ENCODE measurements at places on chromosomes 5 and 9.

DNA sequence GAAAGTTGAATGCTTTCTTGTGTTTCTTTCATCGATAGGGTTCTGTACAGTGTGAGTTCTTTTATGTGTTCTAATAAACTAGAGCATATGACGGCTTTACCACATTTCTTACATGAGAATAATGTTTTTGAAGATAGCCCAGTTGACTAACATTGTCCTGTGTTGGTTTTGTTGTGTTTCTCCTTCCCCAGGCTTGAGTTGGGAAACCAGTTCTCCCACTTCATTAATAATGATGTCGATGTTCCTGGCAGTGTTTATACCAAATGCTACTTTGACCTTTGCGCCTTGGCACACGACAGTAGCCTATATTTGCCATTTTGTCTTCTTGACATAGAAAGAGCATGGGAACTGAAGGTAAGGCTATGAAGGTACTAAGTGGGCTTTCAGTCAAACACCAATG lies 14.4 kb upstream of the ZNF782 start:
- no peak for DNase-seq

GRCh38 chr9:81902626-81903025 lies 25.6 kb upstream of the SPATA31D4 start:
- DNase-seq = no peak

GRCh38 chr5:105632043-105632442 lies 2038.7 kb downstream of the EFNA5 start:
- no peak for DNase-seq

GRCh38 chr5:68409259-68409658 lies 193.7 kb downstream of the PIK3R1 start:
- no peak for DNase-seq

- DNase-seq = peak; percentile 37
Observed at GRCh38 chr5:138138949-138139780, at the start of gene NME5. TSS of gene NME5 (minus strand) at chr5:138139428. CDS start at chr5:138138780, 648 bp downstream.

- no peak for DNase-seq
Observed at GRCh38 chr9:123113185-123113584, 79.7 kb downstream of the GPR21 start.

GRCh38 chr5:148620696-148621095 lies 33.6 kb downstream of the HTR4 start:
- DNase-seq = no peak

DNA sequence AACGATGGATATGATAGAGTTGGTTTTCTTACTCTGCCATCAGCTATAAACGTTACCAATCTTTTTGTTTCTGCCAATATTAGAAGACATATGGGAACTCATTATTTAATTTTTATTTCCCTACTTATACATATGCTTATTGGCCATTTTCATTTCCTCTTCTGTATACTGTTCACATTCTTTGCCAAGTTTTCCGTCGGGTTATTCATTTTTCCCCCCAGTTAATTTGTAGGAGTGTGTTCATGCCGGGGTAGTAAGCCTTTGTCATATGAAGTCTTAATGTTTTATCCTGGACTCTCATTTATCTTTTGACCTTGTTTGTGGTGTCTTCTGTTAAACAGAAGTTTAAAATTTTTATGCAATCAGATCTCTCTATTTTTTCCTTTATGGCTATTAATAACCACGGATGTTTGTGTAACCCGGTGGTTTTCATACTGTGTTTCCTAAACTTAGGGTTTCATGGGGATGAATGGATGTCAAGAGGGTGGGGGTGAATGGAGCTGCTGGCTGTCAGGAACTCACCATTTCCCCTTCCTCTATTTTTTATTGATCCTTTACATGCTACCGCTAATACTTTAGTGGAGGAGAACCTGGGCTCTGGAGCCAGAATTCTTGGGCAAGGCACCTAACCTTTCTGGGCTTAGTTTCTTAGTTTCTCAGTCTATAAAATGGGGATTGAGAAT lies 42.5 kb upstream of the PPARGC1B start:
- no peak for DNase-seq

DNA sequence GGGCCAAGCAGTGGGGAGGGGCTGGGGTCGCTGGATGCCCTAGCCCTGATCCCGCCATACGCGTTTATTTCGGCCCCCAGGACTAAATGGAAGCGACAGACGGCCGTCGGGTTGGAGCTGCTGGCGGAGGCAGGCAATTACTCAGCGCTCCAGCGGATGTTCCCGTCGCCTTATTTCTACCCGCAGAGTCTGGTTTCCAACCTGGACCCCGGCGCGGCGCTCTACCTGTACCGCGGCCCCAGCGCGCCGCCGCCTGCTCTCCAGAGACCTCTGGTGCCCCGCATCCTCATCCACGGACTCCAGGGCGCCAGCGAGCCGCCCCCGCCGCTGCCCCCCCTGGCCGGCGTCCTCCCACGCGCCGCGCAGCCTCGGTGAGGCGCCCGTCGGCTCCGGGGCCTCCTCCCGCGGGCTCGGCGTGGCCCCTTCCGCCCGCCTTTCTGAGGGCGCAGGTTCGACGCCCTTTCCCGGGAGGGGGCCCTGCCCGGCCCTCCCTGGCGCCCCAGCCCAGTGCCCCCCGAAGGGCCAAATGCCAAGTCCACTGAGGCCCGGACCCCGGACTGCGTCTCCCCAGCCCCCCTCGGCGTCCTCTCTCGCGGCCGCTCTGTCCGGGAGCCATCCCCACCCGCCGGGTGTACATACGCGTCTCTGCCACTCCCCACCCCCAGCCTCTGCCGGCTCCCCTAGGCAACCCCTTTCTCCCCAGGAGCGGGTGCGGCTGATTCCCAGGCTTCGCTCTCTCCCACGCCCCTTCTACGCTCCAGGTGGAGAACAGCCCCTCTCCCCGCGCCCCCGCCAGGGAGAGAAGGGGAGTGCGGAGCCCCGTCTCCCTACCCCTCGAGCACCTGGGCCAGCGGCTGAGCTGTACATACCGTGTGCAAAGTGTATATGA lies 7.0 kb downstream of the BARHL1 start:
- DNase-seq = no peak

GRCh38 chr9:9729082-9729481 lies 883.7 kb downstream of the PTPRD start:
- DNase-seq = no peak

GRCh38 chr9:123040801-123041200 lies 7.3 kb downstream of the GPR21 start:
- DNase-seq = no peak

DNA sequence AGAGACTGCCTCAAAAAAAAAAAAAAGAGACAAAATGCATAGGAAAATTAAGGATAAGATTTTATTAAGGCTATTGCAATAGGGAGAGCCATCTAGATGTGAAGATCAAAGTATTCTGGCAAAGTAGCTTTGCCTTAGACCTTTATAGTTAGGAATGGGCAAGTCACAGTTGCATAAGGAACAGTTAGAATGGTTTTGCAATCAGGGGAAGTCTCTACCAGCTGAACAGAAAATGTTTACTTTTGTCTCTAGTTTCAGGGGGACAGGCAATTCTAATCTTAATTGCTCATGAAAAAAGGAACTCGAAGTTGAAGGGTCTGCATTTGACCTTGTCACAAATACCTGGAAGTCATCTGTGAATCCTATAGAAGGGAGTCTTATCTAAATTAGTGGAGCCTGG lies 13.1 kb upstream of the ATP6V1G1 start:
- DNase-seq = peak; percentile 71

DNA sequence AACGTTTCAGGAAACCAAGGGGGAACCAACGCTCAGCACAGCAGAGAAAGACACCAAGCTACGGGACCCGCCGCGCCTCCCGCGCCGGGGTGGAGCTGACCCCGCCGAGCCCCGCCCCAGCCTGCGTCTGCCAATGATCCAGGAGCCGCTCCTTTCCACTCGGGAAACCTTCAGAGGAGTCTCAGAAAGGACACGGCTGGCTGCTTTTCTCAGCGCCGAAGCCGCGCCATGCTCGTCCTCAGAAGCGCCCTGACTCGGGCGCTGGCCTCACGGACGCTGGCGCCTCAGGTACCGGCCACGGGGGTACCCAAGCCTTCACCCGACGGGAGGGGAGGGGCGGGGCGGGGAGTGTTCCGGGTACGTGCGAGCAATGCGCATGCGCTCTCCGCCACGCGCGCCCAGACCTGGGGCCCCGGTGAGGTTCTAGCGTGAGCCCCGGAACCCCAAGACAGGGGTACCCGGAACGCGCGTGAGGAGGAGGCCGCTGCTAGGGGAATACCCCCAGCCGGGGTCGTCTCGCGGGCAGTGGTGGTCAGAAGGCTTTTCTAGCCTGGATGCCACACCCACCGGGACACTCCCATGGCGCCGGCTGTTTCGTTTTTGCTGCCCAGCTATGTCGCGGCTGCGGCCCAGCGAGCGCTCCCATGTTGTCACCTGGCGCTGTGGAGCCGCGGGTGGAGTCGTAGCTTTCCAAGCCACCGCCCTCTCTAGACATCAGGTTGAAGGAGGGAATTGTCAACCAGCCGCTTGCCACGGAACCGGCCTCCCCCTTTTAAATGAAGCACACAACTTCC lies at the start of gene NIPSNAP3A:
Gene NIPSNAP3A (plus strand): TSS at position 119 of the 794 bp plus-strand sequence. CDS start 110 bp downstream, at position 229.
- DNase-seq = peak; percentile 57

DNA sequence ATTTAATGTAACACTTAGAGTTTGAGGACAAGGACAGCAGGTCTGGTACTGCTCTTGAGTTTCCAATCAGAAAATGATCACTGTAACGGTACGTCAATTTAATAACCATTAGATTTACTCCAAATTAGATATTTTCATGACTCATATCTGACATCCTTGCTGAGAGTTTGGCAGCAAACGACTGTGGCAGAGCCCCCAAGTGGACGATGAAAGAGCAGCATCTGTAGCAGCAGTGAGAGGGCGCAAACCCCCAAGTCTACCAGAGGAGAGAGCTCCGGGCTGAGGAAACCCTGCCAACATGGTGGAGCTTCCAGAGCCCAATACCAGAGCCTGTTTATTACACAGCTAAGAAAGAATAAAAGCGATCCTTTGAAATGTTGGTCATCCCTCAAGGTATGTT lies 73.2 kb upstream of the EPB41L4A start:
- no peak for DNase-seq

GRCh38 chr5:147963948-147964693 lies 57.8 kb upstream of the C5orf46 start:
- DNase-seq = no peak

DNA sequence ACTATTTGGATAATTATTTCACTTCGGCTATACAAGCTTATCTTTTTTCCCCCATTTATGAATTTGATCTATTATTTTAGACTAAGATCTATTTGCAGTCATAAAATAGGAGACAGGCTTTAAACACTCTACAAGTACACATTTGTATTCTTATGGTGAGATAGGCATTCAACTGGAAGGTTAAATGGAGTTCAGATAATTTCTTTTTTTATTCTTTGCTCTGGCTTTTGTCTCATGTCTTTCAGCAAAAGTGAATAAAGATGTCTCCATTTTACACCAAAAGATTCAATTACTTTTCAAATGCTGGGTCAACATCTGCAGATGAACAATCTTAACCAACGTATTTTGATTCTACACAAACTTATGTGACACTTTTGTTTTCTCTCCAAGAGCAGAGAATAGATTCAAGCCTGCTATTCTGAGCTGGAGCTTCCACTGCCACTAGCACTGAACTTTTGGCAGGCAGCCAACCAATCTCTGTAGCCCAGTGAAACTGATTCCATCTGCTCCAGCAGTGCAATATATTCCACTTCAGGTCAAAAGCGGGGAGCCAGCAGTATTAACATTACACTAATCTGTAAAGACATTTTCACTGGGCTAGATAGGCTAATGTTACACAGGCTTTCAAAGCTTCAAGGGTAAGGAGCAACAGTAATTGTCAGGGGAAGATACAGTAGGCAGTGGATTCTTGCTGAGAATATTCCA lies 452.0 kb upstream of the ZNF608 start:
- peak; percentile 79 for DNase-seq

DNA sequence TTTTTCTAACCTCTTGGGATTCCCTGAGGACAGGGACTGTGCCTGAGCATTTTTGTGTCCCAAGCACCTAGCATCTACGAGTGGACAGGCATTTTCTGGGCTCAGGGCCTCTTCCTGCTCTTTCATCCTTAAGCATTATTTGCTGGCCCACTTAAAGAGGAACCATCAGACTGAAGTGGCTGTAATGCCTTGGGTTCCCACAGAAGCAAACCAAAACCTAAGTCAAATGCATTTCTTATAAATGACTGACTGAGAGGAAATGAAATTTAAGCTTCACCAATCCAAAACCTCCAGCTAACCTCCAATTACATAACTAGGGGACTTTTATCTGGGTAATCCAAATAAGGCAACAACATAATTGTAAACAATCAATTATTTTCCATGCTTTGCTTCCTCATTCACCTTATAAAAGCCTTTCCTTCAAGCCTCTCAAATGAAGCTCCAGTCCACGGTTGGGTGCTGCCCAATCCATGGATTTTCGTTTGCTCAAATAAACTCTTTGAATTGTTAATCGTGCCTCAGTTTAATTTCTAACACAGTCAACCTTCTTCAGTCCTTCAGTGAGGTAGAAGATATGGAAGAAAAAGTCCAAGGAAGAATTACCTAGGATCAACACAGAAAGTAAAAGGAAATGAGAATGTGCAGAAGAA lies 25.3 kb upstream of the SLC31A2 start:
- DNase-seq = no peak

DNA sequence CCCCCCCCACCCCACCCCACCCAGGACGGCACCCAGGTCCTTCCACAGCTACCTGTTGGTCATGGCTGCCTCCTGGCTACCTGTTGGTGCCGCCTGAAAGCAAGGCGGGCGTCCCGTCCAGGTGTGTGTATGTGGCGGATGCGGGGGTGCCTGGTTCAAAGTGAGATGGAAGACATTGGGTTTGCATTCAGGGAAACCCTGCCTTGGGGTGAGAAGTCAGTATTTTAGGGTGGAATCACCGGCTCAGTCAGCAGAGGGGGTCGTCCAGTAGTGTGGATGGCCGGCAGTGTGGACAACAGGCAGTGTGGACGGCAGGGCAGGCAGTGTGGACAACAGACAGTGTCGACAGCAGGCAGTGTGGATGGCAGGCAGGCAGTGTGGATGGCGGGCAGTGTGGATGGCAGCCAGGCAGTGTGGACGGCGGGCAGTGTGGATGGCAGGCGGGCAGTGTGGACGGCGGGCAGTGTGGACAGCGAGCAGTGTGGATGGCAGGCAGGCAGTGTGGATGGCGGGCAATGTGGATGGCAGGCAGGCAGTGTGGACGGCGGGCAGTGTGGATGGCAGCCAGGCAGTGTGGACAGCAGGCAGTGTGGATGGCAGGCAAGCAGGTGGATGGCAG lies 28.0 kb downstream of the NKD2 start:
- no peak for DNase-seq

DNA sequence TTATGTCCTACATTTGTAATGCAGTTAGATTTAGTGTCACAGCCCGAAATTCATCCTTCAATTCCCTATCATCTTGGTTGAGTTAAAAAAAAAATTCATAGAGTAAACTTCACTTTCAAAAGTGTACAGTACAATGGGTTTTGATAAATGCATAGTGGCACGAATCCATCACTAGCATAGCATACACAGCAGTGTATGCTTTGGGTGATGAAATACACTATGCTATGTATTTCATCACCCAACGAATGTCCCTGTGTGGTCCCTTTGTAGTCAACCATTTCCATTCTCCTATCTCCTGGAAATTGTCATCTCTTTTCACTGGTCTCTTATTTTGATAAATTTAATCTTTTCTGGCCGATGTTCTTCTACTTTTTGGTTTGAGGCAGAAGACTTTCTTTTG lies 129.4 kb upstream of the BASP1 start:
- no peak for DNase-seq
